HFF-Myc (cell line): ENCODE measurements at places on chromosomes 5 and 9.

GRCh38 chr5:172479034-172479783, 24.9 kb upstream of the SH3PXD2B start:
- peak; percentile 70 for DNase-seq

- DNase-seq, result no peak
Observed at GRCh38 chr5:83517072-83517687, 45.6 kb downstream of the VCAN start.

DNA sequence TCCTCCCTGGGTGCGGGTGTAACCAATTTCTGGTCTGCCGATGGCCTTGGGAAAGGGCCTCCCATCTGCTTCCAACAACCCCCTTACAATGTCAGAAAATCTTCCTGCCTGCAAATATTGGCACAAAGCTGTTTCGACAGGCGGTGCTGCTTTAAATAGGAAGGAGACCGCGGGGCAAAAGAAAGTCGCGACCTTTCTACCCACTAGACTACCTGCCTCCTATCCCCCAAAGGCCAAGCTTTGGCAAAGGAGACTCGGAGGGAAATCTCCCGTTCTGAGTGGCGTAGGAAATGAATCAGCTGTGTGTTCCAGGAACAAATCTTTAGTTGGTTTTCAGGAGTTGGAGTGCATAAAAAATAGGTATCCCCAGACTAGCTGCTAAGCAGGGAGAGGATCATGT, 36.8 kb upstream of the NFIB start:
- DNase-seq, result no peak

GRCh38 chr5:65086234-65086890, 317.6 kb downstream of the CWC27 start:
- no peak for DNase-seq

DNA sequence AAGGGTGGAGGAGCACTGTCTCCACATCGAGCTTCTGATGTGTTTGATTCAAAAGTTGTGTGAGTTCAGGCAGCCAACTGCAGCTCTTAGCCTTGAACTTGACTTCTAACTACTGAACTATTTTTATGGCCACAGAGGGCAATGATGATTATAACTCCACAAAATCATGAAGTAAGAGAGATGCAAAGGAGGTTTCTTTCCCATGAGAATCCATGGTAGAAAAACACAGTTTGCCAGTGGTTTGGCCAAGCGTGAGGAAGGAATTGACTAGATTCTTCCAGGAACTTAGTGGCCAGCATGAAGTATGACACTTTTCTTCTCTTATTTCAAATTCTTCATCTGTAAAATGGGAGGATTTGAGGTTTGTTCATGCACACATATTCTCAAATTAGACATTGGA, 43.2 kb downstream of the PAPPA start:
- DNase-seq, result no peak

DNA sequence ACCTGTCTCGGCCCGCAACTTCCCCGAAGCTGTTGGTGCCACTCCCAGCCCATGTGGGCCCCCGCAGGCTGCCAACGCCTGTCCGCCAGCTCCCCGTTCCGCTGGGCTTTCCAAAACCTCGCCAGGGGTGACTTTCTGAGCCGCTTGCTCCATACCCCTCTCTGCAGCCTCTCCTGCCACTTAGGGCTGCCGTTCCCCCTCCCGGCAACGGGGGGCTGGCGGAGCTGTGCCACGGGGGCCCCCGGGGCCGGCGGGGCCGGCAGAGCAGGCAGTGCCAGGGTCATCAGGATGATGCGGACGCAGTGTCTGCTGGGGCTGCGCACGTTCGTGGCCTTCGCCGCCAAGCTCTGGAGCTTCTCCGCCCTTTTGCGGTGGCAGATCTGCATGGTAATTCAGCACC, 40.8 kb downstream of the FCHO2 start:
- DNase-seq, result no peak

- no peak for DNase-seq
Observed at GRCh38 chr5:110376281-110376951, 350.1 kb downstream of the TMEM232 start.

DNA sequence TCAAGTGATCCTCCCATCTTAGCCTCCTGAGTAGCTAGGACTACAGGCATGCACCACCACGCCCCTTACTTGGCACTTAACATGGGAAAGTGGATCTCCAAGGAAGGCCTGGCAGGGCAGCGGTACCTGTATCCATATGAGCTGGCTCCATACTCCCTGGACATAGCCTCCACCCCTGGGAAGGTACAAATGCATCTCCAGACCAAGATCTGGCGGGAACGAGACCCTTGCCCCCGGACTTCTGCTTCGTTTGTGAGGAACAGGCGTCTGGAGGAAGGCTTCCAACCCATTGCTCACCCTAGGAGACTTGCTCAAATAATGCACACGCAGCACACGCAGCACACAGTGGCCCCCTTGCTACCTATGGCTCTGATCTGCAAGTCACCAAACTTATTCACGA, 55.2 kb downstream of the CRB2 start:
- DNase-seq, result no peak
